Stimulated activated CD4-positive, alpha-beta T cell treated with anti-CD3 and anti-CD28 coated beads, Interleukin-1b, Interleukin-23, amount 100 ng/mL, for 24 hours (primary cell): ENCODE measurements at places on chromosomes 7 and 10.

- no peak for DNase-seq
These were observed 219.2 kb downstream of the CAMK1D start for GRCh38 chr10:12568391-12569009.

GRCh38 chr7:129843978-129844840 is 108.6 kb downstream of the UBE2H start:
- no peak for DNase-seq

GRCh38 chr10:99926925-99927720 is 82.6 kb downstream of the DNMBP start:
- DNase-seq, result no peak

GRCh38 chr10:100819424-100819823 is 74.0 kb downstream of the PAX2 start:
- no peak for DNase-seq

GRCh38 chr10:103542764-103543616 is 49.5 kb downstream of the NEURL1 start:
- no peak for DNase-seq

- DNase-seq, result no peak
These were observed 3.1 kb downstream of the SLC39A12 start for GRCh38 chr10:17954861-17955260.

DNA sequence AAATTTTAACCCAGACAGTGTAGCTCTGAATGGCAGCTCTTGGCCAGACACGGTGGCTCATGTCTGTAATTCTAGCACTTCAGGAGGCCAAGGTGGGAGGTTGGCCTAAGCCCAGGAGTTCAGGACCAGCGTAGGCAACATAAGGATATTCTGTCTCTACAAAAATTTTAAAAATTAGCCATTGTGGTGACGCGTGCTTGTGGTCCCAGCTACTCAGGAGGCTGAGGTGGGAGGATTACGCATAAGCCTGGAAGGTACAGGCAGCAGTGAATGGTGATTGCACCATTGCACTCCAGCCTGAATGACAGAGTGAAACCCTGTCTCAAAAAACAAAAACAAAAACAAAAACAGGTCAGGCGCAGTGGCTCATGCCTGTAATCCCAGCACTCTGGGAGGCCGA is 50.0 kb downstream of the SUFU start:
- DNase-seq, result no peak

DNA sequence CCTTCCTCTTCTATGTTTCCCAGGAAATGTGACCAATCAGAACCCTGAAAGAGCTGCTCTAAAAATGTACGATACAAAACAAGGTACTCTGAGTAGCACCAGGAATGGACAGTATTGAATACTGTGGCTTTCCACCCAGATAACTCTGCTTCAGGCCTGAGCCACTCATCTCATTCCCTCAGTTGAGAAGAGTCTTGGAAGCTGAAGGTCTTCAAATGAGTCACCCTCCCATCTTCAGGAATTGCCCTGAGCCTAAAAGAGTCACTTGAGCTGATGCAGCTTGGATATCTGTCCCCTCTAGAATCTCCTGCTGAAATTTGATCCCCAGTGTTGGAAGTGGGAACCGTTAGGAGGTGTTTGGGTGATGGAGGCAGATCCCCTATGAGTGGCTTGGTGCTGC is 210.4 kb downstream of the DGKI start:
- DNase-seq, result no peak

DNA sequence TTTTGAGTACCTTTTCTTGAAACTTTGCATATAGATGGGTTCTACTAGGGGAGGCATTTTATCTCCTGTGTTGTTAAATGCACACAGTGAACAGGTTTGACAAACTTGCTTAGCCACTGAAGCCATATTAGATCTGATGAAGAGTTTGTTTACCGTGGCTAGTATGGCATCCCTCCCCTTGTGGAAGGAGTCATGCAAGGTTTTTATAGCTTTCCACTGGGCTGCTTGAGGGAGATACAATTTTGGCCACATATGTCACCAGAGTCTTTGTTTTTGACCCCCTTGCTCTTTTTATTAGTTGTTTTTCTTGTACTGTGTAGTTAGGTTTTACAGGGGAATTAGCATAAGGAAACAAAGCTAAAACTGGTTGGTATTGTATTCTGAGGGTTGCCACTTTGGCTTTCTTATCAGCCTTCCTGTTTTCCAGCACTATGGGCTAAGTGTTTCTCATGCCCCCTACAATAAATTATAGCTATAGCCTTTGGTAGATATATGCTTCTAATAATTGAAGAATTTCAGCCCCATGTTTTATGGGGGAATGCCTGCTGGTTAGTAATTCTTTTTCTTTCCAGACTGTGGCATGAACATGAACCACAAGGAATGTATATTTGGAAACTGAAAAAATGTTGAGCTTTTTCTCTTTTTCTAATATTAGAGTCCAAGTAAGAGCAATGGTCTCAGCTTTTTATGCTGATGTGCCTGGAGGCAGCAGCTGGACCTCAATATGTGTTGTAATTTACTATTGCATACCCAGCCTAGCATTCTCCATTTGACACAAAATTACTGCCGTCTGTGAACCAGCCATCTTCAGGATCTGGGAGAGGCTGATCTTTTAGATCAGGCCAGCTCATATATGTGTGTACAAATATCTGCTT is 18.4 kb upstream of the STEAP2 start:
- no peak for DNase-seq

DNA sequence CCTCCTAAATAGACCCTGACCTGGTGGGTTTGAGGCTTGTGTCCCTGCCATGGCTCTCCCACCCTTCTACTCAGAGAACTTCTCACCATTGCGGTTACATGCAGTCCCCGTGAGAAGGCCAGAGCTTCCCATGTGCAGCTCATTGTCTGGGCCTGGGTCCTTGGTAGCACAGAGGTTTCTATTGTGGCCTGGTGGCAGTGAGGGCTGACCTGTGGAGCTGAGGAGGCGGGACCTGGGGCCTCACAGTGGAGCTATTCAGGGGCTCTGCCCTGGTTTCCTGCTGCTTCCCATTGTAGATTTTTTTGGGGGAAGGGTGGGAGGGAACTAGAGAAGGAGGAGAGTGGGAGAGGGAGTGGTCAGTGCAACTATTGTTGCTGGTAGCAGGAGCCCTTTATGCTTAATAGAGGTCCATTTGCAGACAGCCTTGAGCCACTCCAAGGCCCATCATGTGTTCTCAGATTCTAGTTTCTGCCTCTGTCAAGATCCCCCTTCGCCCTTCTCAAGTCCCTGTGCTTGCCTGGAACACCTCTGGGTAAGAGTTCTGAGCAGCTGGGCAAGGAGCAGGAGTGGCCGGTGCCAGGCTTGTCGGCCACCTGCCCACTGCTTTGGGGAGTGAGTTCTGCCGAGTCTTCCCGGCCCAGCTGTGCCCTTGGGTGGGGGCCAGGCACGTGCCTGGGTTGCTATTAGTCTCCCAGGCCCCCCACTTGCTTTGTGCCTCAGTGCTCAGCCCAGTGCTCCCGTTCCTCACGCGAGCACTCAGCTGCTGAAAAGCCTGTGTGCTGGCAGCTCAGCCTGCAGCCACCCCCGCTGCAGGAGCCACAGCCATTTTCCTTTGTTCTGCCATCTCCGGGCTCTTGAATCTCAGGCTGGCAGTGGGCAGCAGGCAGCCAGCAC is 10.7 kb downstream of the TSPAN14 start:
- no peak for DNase-seq

DNA sequence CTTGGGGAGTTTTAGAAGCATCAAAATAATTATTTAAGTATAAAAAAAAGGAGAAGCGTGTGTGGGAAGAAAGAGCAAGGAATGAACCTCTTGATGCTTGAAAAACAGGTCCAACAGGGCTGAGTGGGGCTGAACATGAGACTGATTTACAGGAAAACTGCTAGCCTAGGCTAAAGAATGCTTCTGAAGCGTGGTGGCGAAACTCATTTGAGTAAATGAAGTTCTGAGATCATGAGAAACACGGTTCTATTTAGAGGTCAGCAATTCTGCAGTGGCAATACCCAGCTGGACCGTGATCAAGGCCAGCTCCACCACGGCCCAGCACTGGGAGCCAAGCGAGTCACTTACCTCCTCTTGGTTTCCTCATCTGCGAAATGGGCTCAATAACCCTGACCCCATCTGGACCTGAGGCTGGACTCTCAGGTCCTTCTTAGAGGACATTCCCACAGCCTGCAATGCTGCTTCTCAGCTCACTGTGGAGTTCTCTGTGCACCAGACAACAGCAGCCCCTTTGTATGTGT is 140.1 kb upstream of the ADAM12 start:
- DNase-seq, result no peak

- no peak for DNase-seq
These were observed 279.2 kb upstream of the PHYHIPL start for GRCh38 chr10:58897236-58897635.

GRCh38 chr10:70596860-70597809 is 5.4 kb downstream of the PRF1 start:
- DNase-seq, result no peak

- no peak for DNase-seq
These were observed 20.7 kb upstream of the KMT2E start for GRCh38 chr7:104993217-104993862.

- no peak for DNase-seq
These were observed 3.5 kb downstream of the JAKMIP3 start for GRCh38 chr10:132069122-132069848.

- DNase-seq, result no peak
These were observed 115.3 kb downstream of the PTPN20 start for GRCh38 chr10:47026301-47027107.

DNA sequence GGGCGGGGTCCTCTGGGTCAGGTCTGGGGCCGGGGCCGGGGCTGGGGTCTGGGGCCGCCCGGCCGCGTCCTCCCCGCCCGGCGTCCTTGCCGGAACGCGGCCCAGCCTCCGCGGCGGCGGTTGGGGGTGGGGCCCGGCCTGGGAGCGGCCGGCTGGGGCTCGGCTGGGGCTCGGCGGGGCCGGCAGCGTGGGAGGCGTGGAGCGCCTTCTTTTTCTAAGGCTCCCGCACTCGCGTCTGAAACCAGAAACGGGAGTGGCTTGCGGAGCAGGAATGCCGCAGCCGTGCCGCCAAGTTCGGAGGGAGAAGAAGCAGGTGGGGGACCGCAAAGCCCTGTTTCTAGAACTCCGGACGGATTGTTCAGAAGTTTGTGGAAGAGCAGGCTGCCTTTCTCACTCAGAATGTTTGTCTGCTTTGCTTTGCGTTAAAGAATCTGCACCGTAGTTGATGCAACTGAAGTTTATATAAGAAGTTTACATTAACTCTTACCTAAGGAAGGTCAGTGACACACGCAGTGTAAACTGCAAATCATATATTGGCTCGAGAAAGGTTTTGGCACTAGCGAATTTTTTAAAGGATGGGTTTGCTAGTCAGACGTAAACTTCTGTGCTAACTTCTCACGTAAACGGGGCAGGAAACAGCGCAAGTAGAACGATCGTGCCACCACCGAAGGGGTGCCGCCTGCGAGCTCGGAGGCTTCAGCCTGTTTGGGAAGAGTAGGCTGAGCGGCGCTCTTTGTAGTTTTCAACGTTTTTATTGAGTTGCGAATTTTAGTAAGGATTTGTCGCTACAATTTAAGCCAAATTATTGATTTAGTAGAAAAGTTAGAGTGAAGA is 729 bp downstream of the DNAJB6 start:
- peak; percentile 66 for DNase-seq

DNA sequence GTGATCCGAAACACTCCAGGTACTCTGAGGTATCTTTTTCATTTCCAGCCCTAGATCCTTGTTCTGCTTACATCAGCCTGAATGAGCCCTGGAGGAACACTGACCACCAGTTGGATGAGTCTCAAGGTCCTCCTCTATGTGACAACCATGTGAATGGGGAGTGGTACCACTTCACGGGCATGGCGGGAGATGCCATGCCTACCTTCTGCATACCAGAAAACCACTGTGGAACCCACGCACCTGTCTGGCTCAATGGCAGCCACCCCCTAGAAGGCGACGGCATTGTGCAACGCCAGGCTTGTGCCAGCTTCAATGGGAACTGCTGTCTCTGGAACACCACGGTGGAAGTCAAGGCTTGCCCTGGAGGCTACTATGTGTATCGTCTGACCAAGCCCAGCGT is 5.1 kb downstream of the OIT3 start:
- no peak for DNase-seq

DNA sequence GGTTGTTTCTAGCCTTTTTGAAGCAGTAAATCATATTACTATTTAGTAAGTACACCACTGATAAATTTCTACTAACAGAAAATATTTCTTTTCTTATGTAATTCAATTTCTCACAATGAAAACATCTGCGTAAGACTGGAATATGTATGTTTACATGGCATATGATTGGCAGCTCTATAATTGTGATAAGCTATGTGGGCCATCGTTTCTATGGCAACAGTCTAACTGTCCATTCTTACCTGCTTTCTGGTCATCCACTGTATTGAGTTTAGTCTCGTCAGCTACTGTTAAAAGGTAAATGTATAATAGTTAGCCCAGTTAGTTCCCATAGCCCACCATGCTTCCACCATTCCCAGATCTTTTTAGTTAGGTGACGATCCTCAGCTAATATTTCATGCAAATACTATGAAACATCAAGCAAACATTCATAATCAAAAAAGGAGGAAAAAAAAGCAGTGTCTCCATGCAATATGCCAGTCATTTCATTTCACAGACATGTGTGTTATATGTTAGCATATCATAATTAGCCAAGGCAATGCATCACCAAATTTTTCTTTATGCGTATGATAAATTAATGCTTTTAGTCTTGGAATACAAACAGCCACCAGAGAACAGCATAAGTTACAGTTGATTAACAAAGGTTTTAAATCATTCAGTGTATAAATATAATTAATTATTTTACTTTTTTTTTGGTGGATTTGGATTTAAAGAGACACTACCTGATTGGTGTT is 479.0 kb downstream of the PARD3 start:
- DNase-seq, result no peak

- DNase-seq, result no peak
These were observed 19.8 kb downstream of the YKT6 start for GRCh38 chr7:44220358-44221112.

DNA sequence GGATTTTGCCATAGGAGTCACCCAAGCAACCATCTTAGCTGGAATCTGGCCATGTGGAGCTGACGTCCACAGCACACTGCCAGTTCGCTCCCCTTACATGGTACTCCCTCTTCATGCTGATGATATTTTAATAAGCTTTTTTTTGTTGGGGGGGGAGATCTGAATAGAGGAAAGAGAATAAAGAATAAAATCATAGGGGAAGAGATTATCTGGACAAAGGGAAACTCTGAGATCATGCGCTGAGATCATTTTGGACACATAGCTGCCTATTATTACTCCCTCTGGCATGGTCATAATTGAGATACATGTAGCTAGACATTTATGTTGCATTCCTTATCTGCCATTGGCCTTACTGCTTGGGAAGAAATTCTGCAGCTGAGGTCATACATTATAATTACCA is 282.7 kb downstream of the HTR7 start:
- no peak for DNase-seq

DNA sequence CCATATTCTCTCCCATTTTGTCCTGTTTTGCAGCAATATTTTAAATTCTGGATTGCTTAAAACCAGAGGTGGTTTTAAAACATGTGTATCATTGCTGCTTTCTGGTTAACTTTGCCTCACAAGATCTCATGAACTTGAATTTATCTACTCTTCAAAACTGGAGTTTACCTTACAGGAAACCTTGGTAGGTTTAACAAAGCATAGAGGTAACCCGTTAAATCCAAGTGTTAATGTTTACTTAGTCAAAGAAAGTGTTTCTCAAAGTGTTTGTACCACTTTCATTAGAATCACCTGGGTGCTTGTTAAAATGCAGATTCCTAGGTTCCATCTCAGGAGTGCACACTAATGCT is 44.0 kb upstream of the VDAC2 start:
- DNase-seq, result no peak
